ENCODE measurements at places on chromosomes 12 and 14.

- no peak for DNase-seq
Observed at GRCh38 chr12:74626397-74626796, 88.8 kb downstream of the ATXN7L3B start.

DNA sequence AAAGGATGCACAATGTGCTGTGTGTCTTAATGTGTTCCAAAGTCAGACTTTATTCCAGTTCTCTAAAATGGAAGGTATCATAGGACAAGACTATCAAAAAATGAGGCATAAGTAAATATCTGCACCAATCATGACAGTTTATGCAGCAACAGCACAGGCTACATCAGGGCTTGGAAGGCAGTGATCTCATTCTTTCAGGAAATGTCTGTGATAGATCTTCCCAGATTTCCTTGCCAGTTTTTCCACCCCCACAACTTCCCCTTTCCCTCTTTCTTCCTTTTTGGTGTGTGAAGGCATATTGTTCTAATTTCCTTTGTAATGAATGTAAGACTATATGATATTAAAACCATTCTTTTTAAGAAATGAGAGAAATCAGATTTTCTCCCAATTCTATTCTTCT, 326.7 kb downstream of the ATP23 start:
- no peak for DNase-seq

DNA sequence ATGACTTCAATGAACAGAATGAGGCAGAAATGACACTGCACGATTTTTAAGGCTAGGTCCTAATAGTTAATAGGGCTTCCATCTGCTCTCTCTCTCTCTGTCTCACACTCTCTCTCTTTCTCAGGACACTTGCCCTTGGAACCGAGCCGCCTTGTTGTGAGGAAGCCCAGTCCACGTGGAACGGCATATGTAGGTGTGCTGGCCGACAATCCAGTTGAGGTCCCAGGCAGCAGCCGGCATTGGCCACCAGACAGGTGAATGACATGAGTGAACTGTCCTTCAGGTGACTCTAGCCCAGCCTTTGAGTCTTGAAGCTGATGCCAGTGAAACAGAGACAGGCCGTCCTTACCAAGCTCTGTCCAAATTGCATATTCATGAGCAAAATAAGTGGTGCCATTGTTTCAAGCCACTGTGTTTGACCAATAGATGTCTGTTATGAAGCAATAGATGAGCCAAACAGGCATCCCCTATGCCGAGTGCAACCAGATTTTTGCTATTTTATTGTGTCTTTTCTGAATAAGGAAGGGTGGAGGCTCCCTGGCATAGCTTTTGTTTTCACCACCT, 217.5 kb upstream of the LHX5 start:
- DNase-seq = no peak

DNA sequence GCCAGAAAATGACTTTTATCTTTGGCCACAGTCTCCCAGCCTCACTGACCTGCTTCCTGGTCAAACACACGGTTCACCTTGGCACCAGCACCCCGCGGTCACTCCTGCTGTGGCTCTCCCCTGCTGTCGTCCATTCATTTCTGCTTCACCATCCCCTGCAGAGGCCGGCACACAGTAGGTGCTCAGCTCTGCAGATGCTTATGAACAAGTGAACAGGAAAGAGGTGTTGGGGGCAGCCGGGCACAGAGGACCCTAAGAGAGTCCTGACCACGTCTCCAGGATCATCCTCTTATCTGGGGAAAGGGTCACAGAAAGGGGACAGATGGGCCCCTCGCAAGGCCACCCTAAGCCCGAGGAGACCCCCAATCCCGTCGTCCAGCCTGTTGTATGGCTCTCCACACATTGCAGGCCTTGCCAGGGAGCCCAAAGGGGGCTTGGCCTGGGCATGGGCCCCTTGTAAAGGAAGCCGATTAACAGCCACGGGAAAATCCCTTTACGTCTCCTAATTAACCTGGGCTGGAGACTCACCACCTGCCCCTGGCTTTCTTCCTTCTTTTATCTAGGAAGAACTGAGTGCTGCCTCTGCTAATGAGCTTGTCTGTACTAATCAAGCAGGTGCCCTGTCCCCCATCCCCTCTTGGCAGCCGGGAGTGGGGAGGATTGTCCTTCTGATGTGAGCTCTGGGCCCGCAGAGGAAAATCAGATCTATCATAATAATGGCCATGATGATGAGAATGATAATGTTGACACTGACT, 119.2 kb downstream of the AACS start:
- DNase-seq = no peak

- DNase-seq = no peak
Observed at GRCh38 chr12:62627181-62627580, 160.6 kb downstream of the MON2 start.

DNA sequence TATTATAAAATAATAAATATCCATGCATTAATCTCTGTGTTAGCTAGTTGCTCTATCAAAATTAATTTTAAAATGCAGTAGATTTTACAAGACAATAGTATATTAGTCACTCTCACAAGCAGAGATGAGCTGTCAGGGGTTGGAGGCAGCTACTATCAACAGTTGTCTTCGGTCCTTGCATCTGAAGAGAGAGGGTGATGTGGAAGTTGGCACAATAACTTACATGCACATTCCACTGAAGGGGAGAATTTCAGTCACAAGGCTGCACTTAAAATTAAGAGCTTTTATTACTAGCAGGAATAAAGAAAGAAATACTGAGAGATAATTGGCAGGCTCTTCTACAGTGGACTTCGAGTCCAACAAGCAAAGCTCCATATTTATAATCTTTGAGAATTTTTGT, 166.9 kb upstream of the DCN start:
- no peak for DNase-seq

GRCh38 chr12:43210485-43211192, 341.4 kb downstream of the ADAMTS20 start:
- DNase-seq = no peak

- DNase-seq = no peak
Observed at GRCh38 chr14:95460647-95461478, 55.6 kb downstream of the SYNE3 start.

DNA sequence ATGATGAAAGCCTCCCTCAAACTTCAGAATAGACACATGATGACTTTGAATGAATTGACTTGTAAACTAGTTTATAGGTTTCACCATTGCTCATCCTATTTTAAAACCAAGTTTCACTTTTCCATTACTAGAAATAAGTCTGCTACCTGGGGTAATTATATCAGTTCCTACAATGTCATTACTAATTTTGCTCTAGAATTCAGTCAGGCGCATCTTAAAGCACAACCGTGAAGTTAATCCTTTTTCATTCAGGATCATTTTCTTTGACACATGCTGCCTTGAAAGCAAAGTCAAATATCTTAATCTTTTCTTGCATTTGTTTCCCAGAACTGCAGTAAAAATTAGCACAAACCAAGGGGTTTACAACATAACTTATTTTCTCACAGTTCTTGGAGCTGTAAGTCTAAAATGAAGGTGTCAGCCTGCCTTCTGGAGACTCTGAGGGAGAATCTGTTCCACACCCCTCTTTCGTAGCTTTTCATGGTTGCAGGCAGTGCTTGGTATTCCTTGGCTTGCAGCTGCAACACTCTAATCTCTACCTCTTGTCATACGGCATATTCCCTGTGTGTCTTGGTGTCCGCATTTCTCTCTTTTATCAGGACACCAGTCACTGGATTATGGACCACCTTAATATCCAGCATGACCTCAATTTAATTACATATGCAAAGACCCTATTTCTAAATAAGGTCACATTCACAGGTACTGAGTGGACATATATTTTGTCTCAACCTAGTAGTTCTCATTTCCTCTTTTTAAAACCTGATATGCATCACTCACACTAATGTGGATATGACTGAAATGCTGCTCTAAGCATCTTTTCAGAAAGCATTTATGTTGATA, 114.3 kb upstream of the PDZRN4 start:
- no peak for DNase-seq

- no peak for DNase-seq
Observed at GRCh38 chr12:97555547-97556187, 93.1 kb downstream of the RMST start.

- no peak for DNase-seq
Observed at GRCh38 chr12:63179224-63179623, 28.2 kb upstream of the AVPR1A start.

DNA sequence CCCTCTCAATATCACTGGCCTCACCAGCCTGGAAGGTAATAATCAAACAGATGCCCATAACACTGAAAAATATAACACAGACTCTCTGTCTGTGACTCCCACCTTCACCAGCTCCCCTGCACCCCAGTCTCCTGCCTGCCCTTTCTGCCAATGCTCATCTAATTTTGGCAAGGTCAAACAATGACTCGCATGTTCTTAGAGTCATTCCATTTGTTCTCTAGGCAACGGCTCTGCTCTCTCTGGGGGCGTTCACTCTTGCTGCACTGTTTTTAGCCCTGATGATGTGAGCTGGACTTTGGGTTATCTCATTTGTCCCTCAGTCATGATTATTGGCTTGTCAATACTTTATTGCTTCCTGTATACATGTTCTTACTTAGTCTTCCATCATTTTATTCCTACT, 691.8 kb downstream of the FLRT2 start:
- no peak for DNase-seq

- DNase-seq = no peak
Observed at GRCh38 chr14:65115615-65116014, 13.3 kb upstream of the MAX start.

- no peak for DNase-seq
Observed at GRCh38 chr14:67971627-67972625, 152.3 kb downstream of the RAD51B start.

DNA sequence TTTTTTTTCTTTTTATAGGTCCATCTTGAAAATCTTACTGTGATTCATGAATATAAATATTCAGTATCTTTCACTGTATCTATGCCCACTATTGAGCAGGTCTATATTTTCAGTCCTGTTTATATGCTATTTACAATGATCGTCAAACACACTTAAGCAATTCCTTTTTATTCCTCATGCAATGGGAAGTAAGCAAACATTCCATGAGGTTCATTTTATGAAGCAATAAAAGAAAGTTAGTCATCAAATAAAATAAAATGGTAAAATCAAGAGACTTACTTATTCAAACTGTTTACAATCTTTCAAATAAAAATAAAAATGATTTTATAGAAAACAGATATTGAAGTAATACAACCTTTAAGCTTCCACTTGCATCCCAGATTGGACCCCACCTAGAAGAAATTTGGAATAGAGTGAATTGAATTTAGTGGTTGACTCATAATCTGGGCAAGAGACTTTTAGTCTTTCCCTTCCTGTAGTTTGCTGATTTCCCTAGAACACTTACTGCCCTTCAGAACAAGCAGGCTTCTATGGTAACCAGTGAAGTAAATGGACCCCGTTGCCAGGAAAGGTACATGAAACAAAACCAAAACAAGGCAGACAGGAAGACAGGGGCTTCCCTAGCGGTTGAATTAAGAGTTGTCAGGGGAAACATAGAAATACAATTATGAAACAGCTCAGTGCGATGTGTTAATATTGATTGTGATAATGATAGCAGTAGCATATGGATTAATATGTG, 241.0 kb upstream of the ATP2B1 start:
- DNase-seq = no peak

DNA sequence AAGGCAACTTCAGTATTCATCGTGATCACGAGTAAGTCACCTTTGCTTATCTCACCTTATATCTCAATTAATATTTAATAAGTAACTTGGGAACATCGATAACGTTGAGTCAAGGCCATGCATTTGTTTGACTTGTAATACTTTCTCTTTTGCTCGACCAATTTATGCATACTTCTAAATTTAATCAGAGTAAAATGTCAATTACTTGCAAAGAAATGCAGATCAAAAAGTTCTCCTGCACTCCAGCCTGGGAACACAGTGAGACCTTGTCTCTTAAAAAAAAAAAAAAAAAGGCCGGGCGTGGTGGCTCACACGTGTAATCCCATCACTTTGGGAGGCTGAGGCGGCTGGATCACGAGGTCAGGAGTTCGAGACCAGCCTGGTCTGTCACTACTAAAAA, 11.8 kb upstream of the HIP1R start:
- DNase-seq = no peak
